ENCODE measurements at places on chromosomes 7 and 10.

DNA sequence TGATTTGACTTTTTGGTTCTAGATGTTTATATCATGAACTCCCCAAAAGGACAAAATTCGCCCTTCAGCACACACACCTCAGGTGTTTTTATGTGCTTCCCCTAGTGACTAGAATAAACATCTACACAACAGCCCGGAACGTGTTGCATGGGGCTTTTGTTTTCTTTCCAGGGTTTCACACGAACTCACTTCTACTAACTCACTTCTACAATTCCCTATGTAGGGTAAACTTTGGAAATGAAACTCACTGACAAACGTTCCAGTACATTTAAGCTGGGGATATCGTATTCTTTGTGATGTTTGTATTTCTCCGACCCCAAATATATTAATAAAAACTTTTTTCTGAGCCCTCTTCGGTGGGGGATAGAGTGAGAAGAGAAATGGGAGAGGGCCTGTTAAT is 1.4 kb downstream of the TRA2A start:
- peak; percentile 73 for DNase-seq

- DNase-seq = no peak
Measured at GRCh38 chr7:997404-998395, 14.7 kb downstream of the CYP2W1 start.

- no peak for DNase-seq
Measured at GRCh38 chr10:74925291-74925690, 98.9 kb downstream of the KAT6B start.

DNA sequence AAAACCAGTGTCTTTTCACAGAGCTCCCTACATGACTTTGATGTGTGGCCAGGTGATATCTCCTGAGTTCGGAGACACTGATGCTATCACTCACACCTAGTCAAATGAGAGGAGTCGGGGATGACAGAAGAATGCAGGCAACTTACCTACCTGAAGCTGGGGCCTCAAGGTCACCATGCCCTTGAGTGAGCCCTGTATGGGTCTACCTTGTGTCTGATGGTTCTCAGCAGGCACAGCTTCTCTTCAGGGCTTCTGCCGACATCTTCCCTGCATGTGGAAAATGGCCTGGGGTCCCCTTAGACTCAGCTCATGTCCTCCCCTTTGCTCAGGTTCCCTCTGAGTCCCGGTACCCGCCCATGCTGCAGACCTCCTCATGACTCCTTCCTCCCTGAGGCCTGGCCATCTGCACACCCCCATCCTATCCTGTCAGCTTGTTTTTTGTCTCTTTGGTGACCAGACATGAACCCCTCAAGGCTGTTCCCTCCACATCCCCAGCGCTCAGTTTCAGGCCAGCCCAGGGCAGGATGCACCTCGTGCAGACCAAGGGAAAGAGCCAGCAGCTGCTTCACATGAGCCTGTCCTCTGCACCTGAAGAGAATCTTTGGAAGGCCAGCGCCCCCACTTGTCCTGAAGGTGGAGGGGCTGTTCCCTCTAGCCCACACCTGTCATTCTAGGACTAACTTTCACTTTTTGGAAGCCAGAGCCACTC is 74.6 kb upstream of the GDF10 start:
- DNase-seq = no peak

GRCh38 chr7:148698397-148699023 is at the start of gene CUL1:
Gene CUL1 (plus strand): TSS chr7:148698903. CDS start chr7:148730123, 31,220 bp downstream.
- peak; percentile 84 for DNase-seq

DNA sequence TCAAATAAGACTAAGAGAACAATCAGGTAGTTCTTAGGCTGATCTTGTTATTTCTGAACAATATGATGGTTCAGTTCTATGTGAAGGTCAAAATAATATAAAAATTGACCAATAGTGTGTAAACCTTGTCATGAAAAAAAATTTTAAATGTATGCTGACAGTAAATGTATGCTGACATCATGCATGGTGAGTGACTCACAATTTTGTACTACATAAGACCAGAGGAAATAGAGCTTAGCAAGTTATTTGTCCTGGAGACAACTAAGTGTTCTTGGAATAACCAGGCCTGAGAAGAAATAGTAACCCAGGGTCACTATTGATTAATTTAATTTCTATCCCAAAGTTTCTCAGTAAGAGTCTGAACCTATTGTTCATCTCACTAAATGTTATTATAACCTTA is 182.2 kb upstream of the PCDH15 start:
- no peak for DNase-seq

DNA sequence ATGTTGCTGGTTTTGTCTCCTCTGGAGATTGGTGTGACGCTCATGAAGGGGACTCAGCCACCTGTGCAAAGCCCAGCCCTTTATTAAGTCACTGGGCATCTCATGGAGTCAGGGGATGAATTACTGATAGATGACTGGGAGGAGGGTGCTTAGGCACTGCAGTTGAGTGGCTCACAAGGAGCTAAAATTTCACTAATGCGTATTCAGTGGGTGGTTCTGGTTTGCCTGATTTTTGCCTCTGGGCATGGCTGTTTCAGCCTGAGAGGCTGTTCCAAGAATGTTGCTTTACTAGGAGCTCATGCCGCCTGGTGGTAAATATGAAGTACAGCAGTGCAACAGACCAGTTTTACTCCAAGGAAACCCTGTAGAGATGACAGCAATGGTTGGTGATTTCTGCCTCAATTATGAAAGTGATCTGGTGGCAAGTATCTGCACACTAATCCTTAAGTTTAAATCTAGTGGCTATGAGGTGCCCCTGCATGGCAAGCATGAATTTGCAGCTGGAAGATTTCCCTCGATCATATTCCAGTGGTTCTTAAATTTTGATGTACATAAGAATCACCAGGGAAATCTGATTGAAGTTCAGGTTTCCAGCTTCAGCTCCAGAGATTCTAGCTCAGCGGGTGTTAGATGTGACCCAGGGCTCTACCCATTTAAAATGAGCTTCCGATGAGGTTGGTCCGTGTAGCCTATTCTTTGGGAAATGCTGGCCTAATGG is 19.9 kb downstream of the ACTA2 start:
- peak; percentile 62 for DNase-seq

GRCh38 chr7:111210996-111211395 is 120.1 kb downstream of the LRRN3 start:
- DNase-seq = no peak

- DNase-seq = peak; percentile 57
Measured at GRCh38 chr7:105429746-105430612, 41.3 kb upstream of the SRPK2 start.

- no peak for DNase-seq
Measured at GRCh38 chr10:14032406-14032998, 298.2 kb downstream of the FRMD4A start.

DNA sequence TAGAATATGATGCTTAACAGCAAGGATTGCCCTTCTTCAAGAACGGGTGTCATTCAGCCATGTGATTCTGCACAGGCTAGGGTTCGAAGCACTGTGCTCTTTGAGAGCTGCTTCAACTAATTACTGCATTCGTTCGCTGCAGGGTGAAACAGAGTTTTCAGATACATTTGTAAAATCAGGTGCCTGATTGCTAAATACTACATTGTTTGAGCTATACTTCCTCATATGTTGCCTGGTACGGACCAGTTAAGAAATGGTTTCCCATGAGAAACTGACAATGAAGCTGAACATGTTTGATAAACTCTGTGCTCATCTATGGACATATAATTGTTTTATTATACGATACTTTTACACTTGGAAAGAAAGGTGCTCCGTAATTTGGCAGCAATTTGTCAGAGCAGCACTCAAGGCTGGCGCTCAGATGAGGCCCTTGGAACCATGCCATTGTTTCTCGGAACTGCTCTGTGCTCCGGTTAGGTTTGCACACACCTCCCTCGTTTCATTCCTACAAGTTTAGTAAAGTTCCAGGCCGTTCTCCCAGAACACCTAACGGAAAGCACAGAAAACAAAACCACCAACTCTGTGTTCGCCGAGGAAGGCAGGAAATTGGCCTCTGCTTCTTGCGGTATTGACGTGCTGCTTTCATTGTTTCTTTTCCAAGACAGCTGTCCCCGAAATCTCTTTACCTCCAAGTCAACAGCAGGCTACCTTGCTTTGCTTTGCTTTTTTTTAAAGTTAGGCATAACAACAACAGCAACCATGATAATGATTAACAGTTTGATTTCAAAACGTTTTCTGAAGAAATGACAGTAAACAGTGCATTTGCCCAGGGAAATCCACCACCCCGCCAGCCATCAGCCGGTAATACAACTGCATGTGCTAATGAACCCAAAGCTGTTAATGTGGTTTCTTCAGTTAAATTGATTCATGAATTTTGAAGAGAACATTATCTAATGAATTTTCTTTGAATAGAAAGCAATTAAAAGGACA is 206.9 kb downstream of the EBF3 start:
- no peak for DNase-seq

DNA sequence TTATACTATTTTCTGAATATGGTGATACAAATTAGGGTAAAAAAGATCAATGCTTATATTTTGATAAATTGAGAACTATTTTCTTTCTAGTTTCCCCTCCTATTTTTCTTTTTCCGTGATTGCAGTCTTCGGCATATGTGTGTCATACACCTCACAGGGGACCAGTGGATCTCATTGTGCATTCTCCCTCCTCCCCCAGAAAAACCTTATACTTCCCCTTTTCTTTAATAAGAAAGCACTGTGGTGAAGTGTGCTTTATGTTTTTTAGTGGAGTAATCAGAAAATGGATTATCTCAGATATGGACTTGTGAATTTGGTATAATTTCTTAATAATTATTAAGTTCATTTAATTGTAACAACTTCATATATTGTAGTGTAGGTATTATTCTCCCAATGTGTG is 72.8 kb downstream of the BICC1 start:
- DNase-seq = no peak

- no peak for DNase-seq
Measured at GRCh38 chr7:130365511-130366441, 14.5 kb upstream of the CPA1 start.
